ENCODE measurements at places on chromosomes 6 and 20.

GRCh38 chr6:123055256-123055655, 59.2 kb downstream of the CLVS2 start:
- no peak for DNase-seq

DNA sequence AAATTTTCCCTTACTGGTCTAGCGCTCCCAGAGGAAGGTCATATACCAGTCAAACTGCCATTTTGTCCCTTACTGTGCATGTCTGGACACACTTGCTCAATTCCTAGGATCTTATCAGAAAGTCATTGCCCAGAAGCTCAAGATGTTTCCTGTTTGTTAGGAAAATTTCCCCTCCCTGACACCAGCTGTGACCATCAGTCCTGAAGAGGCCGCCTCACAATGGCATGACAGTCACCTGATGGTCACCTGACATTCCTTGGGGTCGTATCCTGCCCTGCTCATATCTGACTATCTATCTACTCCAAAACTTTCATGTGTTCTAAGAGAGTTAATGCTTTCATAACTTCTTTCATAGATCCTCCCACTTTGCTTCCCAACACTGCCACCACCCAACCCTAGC, 219.9 kb downstream of the OTOR start:
- DNase-seq, result no peak

- no peak for DNase-seq
These were observed 45.4 kb downstream of the RPF2 start for GRCh38 chr6:111027219-111027618.

GRCh38 chr20:19113343-19113930, 99.0 kb upstream of the SLC24A3 start:
- no peak for DNase-seq

DNA sequence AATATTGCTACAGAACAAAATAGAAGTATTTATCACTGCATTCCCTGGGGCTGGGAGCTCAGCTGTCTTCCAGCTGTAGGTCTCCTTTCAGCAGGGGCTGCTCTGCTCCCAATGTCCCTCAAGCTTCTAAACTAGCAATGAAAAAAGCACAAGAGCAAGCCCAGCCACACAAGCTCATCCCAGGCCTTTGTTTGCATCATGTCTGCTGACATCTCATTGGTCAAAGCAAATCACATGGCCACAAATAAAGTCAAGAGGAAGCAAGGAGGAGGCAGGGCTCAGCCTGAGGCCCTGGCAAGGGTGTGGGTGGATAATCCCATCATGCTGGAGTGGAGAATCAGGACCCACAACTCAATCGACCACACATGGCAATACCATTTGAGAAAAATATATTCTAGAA, 2.2 kb upstream of the BFSP1 start:
- DNase-seq, result no peak

- no peak for DNase-seq
These were observed 25.3 kb downstream of the FOXO3 start for GRCh38 chr6:108585921-108586536.

GRCh38 chr6:39893286-39893685, 41.0 kb downstream of the MOCS1 start:
- DNase-seq, result no peak

DNA sequence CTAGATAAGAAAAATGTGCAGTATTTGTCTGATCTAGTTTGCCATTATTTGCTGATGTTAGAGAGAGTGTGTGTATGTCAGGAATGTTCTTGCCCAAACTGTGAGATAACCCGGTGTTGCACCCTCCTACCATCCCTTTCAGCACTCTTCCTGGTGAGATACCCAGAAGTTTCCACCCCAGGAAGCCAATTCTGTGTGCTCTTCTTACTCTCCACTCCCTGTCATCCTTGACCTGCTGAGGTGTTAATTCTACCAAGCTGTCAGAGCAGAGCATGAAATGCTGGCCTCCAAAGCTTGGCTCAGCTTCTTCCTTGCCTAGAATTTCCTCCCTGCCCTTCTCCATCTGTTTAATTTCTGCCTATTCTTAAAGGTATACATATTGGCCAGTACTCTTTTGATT, 237.3 kb upstream of the CNR1 start:
- DNase-seq, result no peak

- no peak for DNase-seq
These were observed 17.9 kb downstream of the ABHD12 start for GRCh38 chr20:25372584-25373336.

DNA sequence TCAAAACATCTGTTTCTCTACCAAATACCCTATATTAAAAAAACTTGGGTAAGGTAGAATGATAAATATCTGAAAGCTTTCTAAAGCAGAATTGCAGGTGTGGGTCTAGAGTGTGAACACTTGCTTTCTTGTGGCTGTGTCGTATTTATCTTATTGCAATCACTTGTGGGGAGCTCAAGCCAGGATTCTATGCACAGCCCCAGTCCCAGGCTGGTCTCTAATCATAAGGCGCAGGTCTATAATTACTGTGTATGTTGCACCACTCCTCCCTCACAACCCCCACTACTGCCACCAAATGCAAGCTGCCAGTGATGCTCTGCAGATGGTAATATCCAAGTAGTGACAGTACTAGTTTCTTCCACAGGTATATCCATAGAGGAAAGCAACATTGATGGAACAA, 2.2 kb upstream of the E2F3 start:
- no peak for DNase-seq

GRCh38 chr6:166998256-166999144, 697 bp upstream of the CEP43 start:
- peak; percentile 8 for DNase-seq

DNA sequence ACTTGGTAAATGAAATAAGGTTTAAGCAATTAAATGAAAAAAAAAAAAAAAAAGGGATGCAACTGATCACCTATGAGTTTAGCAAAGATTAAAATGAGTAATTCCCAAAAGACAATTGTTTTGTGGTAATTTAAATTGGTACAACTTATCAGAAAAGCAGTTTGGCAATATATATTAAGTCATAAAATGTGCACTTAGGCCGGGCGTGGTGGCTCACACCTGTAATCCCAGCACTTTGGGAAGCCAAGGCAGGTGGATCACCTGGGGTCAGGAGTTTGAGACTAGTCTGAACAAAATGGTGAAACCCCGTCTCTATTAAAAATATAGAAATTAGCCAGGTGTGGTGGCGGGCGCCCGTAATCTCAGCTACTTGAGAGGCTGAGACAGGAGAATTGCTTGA, 7.9 kb downstream of the PHACTR2 start:
- DNase-seq, result no peak

DNA sequence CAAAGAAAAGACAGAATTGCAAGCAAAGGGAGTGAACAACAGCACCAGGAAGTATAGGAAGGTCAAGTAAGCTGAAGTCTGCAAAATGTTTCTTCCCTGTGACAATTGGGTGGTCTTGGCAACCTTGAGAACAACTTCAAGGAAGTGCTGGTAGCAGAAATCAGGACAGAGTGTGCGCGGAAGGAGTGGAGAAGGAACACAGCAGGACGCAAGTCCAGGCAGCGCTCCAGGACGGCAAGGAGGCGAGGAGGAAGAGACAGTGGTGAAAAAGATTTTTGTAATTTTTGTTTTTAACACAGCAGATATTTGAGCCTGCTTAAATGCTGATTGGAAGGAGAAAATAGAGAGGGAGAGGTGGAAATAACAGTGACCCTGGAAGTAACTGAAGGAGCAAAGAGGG, 141.7 kb downstream of the F13A1 start:
- DNase-seq, result no peak

DNA sequence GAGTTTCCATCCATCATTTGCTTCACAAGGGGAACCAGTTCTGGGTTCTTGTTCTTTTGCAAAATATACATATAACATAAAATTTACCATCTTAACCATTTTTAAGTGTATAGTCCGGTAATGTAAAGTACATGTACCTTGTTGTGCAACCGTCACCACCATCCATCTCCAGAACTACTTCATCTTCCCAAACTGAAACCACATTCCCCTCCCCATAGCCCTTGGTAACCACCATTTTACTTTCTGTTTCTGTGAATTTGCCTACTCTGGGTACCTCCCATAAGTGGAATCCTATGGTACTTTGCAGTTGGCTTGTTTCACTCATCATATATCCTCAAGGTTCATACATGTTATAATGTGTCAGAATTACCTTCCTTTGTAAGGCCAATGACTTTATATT, 70.3 kb upstream of the DSP start:
- no peak for DNase-seq

DNA sequence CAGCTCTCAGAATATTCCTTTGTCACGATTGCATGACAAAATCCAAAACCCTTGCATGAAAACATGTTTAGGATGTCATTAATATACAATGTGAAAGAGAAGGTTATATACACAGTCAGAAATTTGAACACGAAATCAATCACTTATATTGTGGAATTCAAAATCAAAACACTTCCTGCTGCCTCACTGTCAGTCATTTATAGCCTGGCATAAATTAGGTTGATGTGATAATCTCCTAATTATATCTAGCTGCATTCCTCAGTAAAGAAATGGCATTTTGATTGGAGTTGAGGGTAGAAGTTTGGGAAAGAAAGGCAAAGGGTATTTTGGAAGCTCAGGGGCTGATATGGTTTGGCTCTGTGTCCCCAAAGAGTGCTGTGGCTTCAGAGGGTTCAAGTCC, 24.1 kb upstream of the BEND6 start:
- no peak for DNase-seq

DNA sequence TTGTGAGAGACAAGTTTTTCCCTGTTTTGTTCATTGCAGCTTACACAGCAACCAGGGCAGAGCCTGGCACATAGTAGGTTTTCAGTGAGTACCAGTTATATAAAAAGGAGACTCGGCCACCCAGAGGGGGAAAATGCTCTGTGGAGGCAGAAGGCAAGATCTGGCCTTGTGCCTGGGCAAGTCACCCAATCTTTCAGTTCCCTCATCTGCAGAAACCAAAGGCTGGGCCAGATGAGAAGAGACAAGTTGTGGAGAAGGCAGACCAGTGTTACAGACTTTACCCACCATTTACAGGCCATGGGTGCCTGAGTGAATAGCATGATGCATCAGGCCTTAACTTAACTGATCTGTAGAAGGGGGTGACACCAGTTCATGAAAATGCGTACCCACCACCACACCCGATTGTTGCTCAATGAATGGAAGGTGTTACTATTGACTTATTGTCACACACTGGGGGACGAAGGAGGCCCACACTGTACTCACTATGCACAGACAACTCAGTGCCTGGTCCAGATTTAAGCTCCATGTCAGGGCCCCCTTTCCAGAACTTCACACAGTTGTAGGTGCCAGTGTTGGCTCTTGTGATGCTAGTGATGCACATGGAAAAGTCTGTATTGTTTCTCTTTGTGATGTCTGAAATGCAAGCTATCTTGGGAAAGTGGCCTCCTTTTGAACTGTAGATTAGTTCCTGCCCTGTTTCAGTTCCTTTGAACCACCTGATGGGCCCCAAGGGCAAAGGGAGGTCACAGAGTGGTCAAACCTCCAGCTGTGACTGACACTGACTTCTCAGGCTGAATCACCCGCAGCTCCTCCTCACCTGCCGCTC, 64.3 kb upstream of the SIRPG start:
- DNase-seq, result no peak

GRCh38 chr20:50663095-50663821, 28.1 kb downstream of the RIPOR3 start:
- no peak for DNase-seq

GRCh38 chr20:2283706-2284423, 11.9 kb upstream of the TGM3 start:
- no peak for DNase-seq

- DNase-seq, result no peak
These were observed 284.2 kb downstream of the BTBD9 start for GRCh38 chr6:38355519-38355918.

DNA sequence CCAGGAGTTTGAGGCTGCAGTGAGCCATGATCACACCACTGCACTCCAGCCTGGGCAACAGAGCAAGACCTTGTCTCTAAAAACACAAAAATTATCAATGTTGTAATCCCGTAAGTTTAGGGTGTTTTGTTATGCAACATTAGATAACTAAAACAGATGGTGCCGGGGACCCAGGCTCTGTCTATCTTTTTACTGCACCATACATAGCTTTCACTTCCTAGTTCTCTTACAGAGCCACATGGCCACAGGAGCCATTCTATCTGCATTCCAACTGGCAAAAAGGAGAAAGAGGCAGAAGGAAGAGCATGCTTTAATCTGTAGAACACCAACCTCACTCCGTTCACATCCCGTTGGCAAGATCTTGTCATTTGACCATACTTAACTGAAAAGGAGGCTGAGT, 5.4 kb upstream of the TCF15 start:
- no peak for DNase-seq

GRCh38 chr6:5089481-5090438, 4.6 kb downstream of the PPP1R3G start:
- no peak for DNase-seq

DNA sequence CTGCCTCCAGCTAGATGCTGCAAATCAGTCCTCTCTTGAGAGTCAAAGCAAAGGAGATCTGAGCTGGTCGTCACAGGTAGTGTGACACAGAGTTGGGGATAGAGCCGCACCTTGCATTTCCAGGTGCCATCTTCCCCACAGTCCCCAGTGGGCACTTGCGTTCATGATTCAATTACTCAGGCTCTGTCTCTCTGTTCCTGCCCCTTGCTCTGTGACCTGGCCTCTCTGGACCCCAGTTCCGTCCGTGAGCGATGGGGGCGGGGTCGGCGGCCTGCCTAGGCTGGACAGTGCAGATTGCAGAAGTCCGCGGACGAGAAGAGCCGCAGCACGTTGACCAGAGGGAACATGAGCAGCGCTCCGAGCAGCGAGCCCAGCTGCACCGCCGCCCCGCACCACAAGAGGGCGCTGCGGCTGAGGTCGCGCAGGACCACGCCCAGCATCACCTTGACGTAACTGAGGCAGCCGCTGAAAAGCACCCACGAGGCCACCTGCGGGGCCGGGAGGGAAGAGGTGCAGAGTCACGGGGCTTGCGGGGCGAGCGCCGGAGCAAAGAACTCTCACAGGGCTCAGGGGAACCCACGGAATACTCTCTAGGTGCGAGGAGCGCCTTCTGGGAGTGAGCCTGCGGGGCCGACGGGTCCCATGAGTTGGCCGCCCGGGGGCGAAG, 7.4 kb downstream of the SLC52A3 start:
- no peak for DNase-seq

Data from activated CD4-positive, alpha-beta T cell treated with anti-CD3 and anti-CD28 coated beads for 4 hours (primary cell).